Hematopoietic multipotent progenitor cell (in vitro differentiated cells): ENCODE measurements at places on chromosomes 11 and 22.

DNA sequence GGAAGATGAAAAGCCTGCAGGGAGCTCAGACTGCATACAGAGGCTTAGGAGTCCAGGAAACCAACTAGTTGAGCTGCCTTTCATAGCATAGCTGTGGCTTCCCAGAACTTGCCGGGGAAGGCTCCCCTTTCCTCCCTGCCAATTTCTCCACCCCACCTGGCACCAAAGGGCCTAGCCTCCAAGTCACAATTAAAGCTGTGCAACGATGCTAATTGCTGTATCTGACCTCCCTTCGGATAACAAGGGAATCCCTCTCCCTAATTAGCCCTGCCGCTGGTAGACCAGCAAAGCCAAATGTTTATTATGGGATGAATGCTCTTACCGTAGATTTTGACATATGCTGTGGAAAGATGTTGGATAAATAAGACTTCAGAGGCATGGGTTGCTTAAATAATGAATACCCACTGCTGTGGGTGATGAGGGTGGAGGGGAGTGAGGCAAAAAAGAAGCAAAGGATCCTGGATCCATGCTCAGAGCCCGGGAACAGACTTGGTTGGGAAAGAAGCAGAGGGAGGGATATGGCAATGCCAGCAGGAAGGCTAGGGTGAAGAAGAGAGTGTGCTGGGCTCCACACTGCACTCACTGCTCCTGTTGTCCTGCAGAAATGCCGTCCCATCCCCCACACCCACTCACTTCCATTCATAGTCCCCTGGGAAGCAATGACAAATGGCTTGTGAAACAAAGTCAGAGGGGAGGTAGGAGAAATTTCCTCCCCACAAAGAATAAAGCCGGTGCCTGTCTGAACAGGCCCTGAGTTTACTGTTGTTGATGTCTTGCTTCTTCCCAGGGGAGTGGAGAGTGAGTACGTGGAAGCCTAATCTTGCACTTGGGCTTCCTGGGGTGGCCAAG is 608.1 kb upstream of the CADM1 start:
- no peak for DNase-seq

GRCh38 chr22:24553597-24554312 is 1.2 kb downstream of the GUCD1 start:
- DNase-seq: no peak

- no peak for DNase-seq
These were observed 32.6 kb upstream of the TOLLIP start for GRCh38 chr11:1341928-1342524.

GRCh38 chr22:48528221-48528915 is 1299.3 kb downstream of the BRD1 start:
- no peak for DNase-seq

DNA sequence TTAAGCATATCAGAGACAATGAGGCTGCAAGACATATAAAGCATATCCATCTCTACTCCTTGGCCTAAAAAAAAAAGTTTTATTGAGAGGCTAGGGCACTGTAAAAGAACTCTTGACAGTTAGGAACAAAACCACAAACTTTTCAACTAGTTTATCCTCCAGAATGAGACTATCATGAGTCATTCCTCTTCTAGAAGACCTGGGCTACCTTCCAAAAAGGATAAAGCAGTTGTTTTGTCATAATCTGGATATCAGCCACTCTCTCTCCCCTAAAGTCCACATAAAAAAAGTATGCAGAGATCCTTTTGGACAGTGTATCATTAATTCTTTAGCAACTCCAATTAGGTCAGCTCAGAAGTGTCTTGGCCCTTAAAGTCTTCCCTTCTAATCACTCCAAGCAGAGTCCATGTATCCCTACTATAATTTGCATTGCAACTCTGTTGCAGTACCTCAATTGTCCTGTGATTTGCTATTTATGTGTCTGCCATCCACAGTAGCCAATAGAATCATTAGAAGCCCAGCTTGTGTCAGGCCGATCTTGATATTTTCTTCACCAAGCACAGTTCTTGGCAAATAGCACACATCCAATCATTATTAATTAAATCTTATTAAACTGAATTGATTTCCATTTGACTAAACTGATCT is 10.4 kb downstream of the OR51T1 start:
- no peak for DNase-seq

- DNase-seq: no peak
These were observed 709.9 kb downstream of the LUZP2 start for GRCh38 chr11:25206762-25207161.

- DNase-seq: no peak
These were observed 43.3 kb downstream of the RAB38 start for GRCh38 chr11:88131764-88132470.

DNA sequence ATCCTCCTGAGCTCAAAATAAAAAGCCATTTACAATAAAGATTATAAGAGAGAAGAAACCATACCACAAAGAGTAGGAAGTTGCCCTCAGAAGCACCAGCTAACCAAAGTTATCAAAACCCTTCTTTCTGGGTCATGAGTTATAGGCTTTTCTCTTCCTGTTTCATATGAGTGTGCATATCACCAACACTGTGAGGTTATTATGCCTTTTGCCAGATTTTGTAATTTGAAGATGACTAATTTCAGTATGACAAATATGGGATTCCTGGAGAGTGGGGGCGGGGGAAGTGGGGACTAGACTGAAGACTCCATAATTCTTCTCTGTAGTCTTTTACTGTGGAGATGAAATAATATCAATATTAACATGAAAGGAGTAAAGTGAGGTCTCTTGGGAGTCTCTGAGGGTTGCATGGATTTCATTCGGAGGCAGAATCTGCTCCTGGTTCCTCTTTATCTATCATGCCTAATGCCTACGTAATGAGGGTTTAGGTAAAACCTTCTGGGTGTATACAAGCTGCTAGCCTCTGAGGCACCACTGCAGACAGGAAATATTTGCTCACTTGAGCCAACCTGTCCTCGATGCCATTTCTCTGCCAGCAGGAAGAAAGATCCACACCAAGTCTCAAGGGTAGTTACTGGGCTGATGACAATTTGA is 2.1 kb downstream of the LPXN start:
- peak; percentile 16 for DNase-seq

DNA sequence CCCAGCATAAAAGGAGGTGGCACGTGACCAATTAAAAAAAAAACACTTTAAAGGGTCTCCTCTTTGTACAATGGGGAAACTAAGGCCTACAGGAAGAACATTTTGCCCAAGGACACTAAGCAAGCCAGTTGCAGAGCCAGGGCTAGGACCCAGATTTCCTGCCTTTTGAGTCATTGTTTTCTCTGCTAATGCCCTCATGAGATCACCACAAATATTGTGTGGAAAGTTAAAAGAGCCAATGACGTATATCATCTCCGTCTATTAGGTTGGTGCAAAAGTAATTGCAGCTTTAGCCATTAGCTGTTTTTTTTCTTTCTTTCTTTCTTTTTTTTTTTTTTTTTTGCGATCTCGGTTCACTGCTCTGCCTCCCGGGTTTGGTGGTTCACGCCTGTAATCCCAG is 24.1 kb upstream of the LRRC32 start:
- DNase-seq: no peak

DNA sequence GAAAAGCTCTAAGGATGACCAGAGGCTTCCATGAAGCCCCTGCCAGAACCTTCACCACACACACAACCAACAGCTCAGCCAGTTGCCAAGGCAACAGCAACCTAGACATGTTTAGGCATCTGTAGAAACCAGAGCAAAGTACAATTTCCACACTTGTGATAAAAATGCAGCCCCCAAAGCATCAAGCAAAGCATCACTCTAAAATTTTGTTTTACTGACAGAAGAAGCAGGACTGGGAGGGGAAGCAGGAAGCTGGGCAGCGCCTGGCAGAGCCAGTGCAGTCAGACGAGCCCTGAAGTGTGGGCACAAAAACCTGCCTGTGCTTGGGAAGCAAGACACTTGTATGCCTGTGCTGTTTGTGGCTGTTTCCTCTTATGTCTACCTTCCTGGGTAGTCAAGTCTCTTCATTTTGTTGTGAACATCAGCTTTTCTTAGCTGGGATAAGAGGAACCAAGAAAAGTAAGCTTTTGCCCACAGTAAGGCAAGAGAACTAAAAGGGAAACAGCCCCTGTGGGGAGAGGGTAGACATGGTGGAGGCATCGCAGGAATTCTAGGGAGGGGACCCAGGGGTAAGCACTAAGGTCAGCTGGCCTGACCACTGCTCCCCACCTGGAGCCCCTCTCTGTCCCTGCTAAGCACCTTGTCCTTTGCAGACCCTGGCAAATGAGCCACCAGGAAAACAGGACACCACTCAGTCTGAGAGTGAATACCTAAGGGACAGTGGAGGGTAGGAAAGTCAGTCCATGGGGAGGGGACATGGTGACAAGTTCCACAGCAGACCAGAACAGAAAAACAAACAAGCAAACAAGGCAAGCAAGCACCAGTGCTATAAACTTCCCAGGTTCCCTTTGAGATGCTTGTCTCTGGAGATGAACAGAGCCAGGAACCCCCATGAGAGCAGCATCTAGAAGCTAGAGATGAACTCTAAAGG is 13.4 kb downstream of the PACSIN2 start:
- DNase-seq: peak; percentile 20

DNA sequence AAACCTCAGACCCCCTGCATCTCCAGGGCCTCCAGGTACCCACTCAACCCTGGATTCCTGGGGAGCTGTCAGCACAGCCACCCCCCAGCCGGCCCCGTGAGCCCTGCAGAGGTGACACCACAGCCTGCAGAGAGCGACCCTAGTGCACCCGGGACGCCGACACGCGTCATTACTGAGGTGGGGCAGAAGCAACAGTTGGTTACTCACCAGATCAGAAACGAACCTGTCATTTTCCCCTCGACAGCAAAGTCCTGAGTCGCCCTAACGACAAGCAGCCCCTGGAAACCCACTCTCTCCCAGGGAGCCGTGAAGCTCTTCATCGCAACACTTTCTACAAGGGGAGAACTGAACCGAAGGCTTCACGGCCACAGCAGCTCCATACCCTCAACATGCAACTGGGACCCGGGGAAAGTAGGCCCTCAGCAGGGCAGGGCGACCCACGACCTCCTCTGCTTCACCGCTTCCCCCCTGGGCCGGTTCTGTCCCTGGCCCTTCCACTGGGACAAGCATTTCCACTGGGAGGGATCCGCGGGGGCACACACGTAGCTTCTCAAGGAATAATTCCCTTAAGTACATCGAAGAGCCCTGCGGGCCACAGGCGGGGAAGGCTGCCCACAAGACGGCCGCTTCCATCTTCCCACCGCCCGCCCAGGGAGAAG is 1.6 kb downstream of the BRD1 start:
- DNase-seq: no peak

DNA sequence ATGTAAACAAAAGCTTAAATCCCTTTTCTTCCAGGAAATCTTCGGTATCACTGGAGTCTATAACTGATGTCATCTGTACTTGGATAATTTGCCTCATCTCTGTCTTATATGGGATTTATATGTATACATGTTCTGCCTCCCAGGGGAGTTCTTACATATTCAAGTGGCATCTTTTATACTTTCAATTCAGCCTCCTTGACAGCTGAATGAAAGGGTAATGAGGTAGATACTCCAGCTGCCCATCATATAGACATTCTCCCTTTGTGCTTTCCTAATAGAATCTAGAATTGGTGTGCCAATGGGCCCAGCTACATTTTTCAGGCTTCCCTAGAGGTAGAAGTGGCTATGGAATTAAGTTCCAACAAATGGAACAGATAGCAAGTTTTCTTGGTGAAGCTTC is 223.8 kb downstream of the LRRC4C start:
- DNase-seq: no peak

GRCh38 chr11:7656704-7657103 is 16.6 kb downstream of the CYB5R2 start:
- no peak for DNase-seq

DNA sequence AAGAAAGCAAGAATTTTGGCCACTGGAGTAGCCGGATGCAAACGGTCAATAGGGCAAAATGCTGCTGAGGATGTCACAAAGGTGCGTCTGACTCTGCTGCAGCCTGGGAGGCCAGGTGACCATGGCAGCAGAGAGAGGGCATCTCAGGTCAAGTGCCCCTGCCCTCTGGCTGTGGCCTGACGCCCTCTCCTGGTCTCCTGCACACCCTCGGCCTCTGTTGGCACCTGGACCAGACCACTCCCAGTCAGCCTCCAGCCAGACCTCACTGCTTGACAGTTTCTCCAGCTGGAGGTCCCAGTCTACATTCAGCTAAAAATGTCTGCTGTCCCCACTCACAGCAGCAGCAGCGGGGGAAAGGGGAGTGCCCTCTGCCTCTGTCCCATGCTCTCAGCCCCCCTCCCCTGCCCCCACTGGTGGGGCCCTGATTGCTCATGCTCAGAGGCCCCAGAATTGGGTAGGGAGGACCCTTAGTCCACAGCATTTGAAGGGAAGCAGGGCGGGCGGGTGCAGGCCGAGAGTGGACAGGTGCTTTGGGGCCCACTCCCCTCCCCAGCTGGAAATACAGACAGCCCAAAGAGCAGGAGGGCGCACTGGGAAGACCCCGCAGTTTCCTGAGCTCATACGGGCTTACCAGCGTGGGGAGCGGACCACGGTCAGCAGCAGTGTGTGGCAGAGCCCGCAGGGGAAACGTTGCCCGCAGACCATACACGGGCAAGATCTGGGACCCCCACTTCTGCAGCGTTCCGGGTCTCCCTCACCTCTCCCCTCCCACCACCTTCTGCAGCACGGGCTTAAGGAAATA is 1.6 kb upstream of the BRSK2 start:
- no peak for DNase-seq

GRCh38 chr11:69788956-69789355 is 13.8 kb upstream of the FGF4 start:
- DNase-seq: no peak

DNA sequence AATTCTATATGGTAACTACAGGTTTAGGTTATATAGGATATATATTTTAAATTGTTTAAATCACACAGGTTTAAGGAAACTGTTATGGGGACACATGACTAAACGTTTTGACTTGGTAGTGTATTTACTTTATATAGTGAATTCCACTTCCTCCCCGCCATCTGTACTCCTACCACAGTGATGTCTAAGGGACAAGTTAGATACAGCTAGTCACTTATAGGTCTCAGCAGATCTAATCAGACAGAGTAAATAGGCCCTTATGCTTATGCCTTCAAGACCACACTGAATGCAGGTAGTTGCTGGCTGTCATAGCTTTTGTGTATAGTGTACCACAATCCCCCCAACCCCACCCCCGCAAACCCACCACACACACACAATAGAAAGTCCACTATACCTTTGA is 8.2 kb downstream of the SESN3 start:
- DNase-seq: no peak

DNA sequence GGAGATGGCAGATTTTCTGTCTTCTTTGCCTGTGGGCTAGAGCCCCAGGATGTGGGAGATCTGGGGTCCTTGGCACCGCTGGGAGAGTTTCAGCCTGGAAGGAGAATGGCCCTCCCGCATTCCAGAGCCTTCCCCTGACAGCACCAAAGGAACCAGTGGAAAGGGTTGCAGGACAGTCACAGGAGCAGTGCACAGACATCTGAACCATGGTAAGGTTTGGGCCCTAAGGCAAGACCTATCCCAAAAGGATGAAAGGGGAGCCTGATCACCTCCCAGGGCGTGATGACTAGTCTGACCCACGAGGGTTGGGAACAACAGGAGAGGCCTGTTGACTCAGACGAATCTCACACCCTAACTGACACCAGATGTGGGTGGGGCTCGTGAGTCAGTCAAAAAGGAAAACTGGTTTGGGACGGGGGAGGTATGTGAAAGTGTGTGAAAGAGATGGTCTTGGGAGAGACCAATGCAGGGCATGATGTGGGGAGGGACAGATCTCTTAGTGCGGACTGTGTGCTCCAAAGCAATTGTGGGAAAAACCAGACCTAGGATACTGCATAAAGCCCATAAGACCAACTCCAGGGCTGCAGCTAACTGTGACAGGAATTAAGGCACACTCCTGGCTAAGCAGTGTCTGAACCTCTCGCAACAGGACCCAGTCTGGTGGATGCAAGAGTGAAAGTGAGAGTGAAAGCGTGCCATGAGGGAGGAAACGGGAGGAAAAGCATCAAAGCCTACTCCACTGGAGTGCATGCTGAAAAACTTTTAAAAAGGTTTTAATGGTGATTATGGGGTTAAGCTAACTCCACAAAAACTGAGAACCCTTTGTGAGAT is 39.1 kb upstream of the GLYAT start:
- DNase-seq: no peak
